ENCODE measurements at places on chromosomes 7 and 10.

- no peak for DNase-seq
Observed at GRCh38 chr10:96890172-96890513, 58.0 kb downstream of the LCOR start.

GRCh38 chr7:142670511-142670910 lies 78.8 kb upstream of the PRSS1 start:
- DNase-seq: no peak

DNA sequence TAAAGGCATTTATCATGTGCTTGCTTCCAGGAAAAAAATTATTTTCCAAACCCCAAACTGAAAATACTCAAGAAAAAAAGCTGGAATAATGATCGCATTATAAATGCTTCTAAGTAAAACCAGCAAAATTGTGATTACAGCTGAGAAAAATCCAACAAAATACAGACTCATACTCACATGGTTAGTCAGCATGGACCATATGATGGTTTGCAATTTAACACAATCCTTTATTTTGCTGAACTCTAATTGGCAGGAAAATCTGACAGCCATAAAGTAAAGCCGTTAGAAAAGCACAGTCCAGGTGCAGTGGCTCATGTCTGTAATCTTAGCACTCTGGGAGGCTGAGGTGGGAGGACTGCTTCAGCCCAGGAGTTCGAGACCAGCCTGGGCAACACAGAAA lies 59.6 kb downstream of the BRI3 start:
- no peak for DNase-seq

DNA sequence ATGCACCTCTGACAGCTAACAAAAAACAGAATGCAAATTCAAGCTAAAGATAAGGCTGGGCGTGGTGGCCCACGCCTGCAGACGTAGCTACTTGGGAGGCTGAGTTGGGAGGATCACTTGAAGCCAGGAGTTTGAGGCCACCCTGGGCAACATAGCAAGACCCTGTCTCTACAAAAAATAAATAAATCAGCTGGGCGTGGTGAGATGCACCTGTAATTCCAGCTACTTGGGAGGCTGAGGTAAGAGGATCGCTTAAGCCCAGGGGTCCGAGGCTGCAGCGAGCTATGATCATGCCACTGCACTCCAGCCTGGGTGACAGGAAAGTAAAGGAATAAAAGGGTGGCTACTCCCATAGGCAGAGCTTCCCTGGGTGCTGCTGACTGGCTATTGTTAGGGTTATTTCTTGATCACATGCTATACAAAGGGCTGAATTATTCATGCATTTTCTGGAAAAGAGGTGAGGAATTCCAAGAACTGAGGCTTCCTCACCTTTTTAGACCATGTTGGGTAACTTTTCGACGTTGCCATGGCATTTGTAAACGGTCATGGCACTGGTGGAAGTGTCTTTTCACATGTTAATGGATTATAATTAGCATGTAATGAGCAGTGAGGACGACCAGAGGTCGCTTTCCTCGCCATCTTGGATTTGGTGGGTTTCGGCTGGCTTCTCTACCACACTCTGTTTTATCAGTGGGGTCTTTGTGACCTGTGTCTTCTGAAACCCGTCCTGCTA lies 6.9 kb upstream of the PSMG3 start:
- DNase-seq: no peak

GRCh38 chr7:29005829-29006228 lies 47.7 kb upstream of the TRIL start:
- no peak for DNase-seq

- no peak for DNase-seq
Observed at GRCh38 chr7:66627881-66628360, 760 bp upstream of the KCTD7 start.

DNA sequence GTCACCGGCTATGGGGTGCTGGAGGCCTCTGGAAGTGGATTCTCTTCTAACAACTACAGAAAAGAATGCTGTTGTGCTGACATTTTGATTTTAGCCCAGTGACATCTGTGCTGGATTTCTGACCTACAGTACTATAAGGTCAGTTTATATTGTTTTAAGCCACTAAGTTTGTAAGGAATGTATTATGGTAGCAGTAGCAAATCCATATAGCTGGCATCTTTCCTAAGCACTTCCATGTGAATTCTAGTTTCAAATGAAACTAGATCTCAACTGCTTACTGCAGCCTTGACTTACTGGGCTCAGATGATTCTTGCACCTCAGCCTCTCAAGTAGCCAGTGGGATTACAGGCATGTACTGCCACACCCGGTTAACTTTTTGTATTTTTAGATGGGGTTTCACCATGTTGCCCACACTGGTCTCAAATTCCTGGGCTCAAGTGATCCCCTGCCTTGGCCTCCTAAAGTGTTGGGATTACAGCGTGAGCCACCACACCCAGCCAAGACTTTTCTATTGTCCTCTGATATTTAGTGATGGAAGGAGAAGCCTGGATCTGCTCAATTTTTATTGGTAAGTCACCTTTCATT lies 414.0 kb downstream of the PHTF2 start:
- no peak for DNase-seq

DNA sequence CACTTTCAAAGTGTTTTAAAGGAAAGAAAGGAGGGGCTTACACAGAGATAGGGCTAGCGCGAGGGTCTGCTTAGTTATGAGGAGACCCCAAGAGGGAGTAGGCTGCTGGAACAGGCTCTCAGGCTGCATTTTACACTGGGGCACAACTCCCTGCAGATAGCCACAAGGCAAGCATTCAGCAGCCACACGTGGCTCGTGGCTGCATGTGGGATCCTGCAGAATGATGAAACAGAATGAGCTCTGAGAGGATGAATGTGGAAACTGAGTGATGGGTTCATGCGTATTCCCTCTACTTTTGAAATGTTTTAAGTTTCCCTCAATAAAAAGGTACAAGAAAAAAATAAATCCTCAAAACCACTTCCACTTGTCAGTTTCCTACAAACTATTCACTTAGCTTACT lies 37.0 kb downstream of the PIP4K2A start:
- no peak for DNase-seq

- DNase-seq: no peak
Observed at GRCh38 chr7:41457832-41458437, 245.0 kb downstream of the INHBA start.

- no peak for DNase-seq
Observed at GRCh38 chr7:103795787-103796186, 193.7 kb downstream of the RELN start.

DNA sequence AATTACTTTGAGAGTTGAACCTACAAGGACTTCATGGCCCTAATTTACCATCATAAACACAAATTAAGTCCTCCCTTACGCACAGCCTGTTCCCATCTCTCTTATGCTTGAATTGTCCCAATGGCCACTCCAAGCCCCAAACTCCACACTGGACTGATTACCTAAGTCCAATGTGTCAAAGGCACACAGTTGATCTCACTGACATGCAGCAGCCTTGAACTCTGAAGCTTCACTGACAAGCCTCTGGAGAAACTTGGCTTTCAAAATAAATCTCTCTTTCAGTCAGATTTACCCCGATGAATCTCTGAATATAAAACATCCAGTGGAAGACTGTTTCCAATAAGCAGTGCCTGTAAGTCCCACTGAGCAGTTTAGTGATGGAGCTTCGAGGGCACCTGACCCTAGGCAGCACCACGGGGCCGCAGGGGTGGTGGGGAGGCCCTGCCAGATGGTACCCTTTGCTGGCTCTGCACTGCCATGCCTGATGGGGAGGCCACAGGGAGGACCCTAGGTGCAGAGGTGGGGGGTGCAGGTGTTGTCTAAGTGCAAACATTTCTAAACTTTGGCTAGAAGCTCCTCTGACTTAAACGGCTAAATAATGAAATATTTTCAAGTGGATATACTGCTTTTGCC lies 3.3 kb upstream of the MAT1A start:
- DNase-seq: no peak

DNA sequence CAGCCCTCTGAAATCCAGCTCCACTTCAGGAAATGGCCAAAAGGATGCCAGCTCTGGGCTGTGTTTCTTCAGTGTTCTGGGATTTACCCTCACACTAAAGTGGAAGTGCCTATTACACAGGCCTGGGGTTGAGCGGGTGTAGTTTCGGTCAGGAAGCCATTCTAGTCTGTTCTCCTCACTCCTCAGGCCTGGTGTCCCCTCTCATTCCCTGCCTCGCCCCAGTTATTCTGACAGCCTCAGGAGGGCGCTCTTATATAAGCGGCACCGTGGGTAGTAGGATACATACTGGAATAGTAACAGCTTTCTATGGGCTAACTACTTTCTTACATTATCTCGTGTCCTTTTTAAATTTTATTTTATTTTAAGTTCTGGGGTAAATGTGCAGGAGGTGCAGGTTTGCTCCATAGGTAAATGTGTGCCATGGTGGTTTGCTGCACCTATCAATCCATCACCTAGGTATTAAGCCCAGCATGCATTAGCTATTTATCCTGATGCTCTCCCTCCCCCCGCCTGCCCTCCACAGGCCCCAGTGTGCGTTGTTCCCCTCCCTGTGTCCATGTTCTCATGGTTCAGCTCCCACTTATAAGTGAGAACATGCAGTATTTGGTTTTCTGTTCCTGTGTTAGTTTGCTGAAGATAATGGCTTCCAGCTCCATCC lies 12.2 kb upstream of the LGI1 start:
- DNase-seq: no peak

GRCh38 chr7:327233-327931 lies 37.4 kb downstream of the FOXL3 start:
- DNase-seq: no peak

- DNase-seq: no peak
Observed at GRCh38 chr7:141433698-141434097, 117.5 kb upstream of the AGK start.

DNA sequence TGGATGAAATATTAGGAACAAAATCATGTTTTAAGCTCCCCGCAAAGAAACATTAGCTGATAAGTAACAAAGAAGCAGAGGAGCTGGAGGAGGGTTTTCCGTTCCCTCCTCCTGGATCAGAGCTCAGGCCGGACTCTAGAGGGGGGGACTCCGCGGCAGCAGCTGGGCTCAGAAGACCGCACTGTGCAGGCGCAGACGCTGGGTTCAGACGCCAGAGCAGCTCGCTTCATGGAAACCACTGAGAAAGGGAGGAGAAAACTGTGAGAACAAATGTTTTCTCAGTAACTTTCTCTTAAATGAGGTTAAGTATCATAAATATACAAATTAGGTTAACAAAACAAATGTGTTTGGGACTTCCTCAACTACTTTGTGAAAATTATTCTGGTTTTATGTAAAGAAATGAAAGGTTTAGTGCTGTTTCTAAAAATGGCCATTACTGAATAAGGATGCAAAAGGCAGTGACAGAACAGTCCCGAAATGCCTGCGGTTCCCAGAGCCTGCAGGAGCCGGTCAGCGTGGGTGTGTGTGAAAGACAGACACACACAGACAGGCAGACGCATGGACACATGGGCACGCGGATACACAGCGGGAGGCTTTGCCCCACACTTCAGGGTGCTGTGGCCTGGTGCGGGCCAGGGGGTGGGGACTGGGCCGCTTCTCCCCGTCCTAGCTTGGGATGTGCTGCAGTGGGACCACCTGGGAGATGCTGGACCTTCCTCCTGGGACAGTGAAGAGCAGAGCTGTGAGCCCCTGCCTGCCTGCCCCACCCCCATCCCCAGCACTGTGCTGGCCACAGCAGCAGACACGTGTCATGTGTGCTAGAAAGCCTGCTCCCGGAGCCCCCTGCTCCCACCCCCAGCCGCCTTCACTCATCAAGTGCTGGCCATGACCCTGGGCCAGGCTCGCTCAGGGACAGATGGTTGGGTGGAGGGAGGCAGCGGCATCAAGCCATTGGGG lies 20.3 kb upstream of the ADGRA1 start:
- no peak for DNase-seq

DNA sequence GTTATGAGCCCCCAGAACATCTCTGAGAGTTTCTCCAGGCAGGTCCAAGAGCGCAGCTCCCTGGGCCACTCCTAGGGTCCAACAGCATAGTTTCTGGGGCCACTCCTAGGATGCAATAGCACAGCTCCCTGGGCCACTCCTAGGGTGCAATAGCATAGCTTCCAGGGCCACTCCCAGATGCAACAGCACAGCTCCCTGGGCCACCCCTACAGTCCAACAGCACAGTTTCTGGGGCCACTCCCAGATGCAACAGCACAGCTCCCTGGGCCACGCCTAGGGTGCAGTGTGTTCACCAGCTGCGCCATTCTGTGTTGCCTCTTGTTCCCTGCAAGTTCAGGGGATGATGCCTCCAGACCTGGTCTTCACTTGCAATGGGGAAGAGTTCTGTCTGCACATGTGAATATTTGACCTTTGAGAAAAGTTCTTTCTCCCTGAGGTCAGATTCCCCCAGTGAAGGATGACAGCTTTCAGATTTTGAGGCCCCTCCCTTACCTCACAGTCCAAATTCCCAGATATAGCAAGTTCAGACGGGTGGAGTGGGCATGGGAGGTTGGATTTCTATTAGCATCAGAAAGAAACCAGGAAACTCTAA lies 43.0 kb upstream of the LEP start:
- no peak for DNase-seq

GRCh38 chr10:78771260-78771659 lies 297.5 kb upstream of the ZMIZ1 start:
- no peak for DNase-seq

- DNase-seq: no peak
Observed at GRCh38 chr7:153935095-153935494, 117.1 kb upstream of the DPP6 start.

DNA sequence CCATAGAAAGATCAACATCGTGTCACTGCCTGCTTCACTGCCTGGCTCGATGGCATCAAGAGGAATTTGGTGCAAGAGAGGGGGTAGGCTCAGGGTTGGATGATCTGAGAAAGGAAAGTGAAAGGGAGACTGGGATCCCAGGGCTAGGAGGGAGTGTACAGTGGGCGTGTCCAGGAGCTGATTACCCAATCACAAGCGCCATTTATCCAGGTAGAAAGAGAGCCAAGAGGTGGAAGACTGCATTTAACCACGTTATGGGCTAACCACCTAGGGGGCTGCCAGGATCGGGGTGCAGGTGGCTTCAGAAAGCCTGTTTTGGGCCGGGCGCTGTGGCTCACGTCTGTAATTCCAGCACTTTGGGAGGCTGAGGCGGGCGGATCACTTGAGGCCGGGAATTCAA lies 10.3 kb downstream of the PODXL start:
- DNase-seq: no peak

- no peak for DNase-seq
Observed at GRCh38 chr10:34097682-34098081, 717.4 kb downstream of the PARD3 start.

DNA sequence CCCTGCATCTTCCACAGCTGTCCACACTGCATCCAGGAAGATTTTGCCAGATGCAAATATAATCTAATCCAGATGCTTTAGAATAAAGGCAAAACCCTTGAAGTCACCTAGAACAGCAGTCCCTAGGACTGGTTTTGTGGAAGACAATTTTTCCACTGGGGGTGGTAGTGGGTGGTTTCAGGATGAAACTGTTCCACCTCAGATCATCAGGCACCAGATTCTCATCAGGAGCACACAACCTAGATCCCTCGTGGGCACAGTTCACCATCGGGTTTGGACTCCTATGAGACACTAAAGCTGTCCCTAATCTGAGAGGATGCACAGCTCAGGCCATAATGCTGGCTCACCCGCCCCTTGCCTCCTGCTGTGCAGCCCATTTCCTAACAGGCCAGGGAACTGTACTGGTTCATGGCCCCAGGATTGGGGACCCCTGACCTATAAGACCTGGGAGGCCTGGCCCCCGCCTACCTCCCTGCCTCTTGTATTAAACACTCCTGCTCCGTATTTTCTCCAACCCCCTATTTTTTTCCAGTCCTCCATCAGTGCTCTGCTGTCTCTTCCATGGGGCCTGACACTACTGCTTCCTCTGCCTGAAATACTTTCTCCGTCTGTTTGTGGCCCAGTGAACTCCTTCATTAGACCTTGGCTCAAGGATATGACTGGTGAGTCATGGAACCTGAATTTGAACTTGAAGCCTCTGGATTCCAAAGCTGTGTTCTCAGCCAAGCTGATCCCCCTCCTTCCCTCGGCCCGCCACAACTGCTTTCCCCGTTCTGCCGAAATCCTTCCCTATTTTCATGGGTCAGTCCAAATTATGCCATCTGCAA lies 79.9 kb upstream of the RHEB start:
- DNase-seq: no peak

Data from germinal center (tissue), 1 donor.